ENCODE measurements at places on chromosomes 4 and X.

DNA sequence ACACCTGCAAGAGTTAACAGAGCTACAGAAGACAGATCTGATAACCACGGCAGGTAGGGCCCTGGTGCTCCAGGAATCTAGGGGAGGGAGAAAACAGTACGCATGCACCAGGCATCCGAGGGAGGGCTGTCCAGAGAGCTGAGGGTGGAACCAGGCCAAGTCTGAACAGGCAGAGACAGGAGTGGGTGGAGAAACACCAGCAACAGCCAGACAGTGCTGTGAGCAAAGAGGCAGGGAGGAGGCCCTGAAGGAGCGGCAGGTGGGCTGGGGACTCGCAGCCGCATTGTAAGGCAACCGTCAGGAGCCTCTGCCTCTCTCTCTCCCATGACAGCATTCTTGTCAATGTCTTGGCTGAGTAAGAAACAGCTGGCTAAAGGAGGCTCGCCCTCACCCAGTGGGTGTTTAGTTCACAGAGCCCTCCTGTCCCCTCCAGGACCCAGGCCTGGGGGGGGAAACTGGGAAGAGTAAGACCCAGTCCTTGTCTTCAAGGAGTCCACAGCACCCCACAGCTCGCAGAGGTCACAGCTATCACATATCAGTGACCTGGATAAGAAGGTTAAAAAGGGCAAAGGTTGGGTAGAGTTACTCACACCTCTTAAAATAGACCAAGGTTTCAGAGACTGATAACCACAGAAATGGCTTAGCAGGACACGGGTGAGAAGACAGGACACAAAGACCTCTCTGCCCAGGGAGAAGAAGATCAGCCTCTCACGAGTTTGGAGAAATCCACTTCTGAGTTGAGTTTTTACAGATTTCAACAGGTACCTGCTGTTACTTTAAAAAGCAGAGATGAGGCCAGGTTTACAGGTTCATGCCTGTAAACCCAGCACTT lies 10.5 kb downstream of the ACSL1 start:
- H3K4me1 ChIP-seq: no peaks in the 10 kb centered on the region
- no peaks in the 10 kb centered on the region for H3K36me3 ChIP-seq
- no peak for DNase-seq
- no peak overlapping the region for H3K4me3 ChIP-seq
- no peak overlapping the region for H3K27ac ChIP-seq
- H3K27me3 ChIP-seq: no peaks in the 10 kb centered on the region

GRCh38 chr4:101806914-101807313 lies 16.4 kb downstream of the BANK1 start:
- H3K27ac ChIP-seq: no peak overlapping the region
- no peaks in the 10 kb centered on the region for H3K36me3 ChIP-seq
- H3K4me3 ChIP-seq: no peak overlapping the region
- no peaks in the 10 kb centered on the region for H3K27me3 ChIP-seq
- H3K4me1 ChIP-seq: no peaks in the 10 kb centered on the region
- DNase-seq: no peak

GRCh38 chr4:88759895-88760290 lies 62.3 kb upstream of the NAP1L5 start:
- no peak overlapping the region for H3K4me3 ChIP-seq
- DNase-seq: no peak
- H3K36me3 ChIP-seq: no peaks in the 10 kb centered on the region
- H3K4me1 ChIP-seq: no peaks in the 10 kb centered on the region
- no peak overlapping the region for H3K27ac ChIP-seq
- H3K27me3 ChIP-seq: no peaks in the 10 kb centered on the region

- no peaks in the 10 kb centered on the region for H3K27me3 ChIP-seq
- no peak overlapping the region for H3K27ac ChIP-seq
- no peaks in the 10 kb centered on the region for H3K4me1 ChIP-seq
- no peak for DNase-seq
- H3K4me3 ChIP-seq: no peak overlapping the region
Measured at GRCh38 chrX:63506320-63506719, 155.2 kb upstream of the SPIN4 start.

- H3K4me3 ChIP-seq: no peak overlapping the region
- no peak for DNase-seq
- no peaks in the 10 kb centered on the region for H3K27me3 ChIP-seq
- H3K27ac ChIP-seq: no peak overlapping the region
- H3K4me1 ChIP-seq: no peaks in the 10 kb centered on the region
- H3K36me3 ChIP-seq: no peaks in the 10 kb centered on the region
Measured at GRCh38 chr4:7422151-7422897, 12.4 kb downstream of the PSAPL1 start.

DNA sequence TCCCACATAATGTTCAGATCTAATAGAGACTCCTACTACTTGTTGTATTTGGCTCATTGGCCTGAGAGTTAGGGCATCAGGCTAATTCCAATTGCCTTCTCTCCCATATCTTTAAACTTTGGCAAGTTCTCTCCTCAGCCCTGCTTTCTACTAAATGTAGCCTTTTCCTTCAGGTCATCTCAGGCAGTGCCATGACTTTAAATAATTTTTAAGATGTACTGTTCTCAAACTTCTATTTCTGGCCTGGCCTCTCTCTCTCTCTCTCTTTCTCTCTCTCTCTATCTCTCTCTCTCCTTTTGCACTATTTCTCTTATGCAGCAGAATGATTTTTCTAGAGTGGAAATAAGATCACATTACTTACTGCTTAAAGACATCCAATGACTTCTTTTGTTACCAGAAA lies 114.5 kb upstream of the PAQR3 start:
- no peaks in the 10 kb centered on the region for H3K27me3 ChIP-seq
- no peaks in the 10 kb centered on the region for H3K4me1 ChIP-seq
- no peak for DNase-seq
- no peak overlapping the region for H3K27ac ChIP-seq
- no peaks in the 10 kb centered on the region for H3K36me3 ChIP-seq
- H3K4me3 ChIP-seq: no peak overlapping the region

DNA sequence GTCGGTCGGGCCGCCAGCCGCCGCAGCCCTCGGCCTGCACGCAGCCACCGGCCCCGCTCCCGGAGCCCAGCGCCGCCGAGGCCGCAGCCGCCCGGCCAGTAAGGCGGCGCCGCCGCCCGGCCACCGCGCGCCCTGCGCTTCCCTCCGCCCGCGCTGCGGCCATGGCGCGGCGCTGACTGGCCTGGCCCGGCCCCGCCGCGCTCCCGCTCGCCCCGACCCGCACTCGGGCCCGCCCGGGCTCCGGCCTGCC lies 213 bp downstream of the NFKB1 start:
- no peaks in the 10 kb centered on the region for H3K27me3 ChIP-seq
- H3K27ac ChIP-seq: peak overlapping the region; percentile 100
- H3K36me3 ChIP-seq: peaks cover 8% of the 10 kb centered on the region
- peak overlapping the region; percentile 97 for H3K4me3 ChIP-seq

- H3K27me3 ChIP-seq: no peaks in the 10 kb centered on the region
- no peak overlapping the region for H3K27ac ChIP-seq
- no peak for DNase-seq
- H3K4me1 ChIP-seq: no peaks in the 10 kb centered on the region
- H3K4me3 ChIP-seq: no peak overlapping the region
Measured at GRCh38 chrX:64427281-64427680, 32.0 kb upstream of the MTMR8 start.

DNA sequence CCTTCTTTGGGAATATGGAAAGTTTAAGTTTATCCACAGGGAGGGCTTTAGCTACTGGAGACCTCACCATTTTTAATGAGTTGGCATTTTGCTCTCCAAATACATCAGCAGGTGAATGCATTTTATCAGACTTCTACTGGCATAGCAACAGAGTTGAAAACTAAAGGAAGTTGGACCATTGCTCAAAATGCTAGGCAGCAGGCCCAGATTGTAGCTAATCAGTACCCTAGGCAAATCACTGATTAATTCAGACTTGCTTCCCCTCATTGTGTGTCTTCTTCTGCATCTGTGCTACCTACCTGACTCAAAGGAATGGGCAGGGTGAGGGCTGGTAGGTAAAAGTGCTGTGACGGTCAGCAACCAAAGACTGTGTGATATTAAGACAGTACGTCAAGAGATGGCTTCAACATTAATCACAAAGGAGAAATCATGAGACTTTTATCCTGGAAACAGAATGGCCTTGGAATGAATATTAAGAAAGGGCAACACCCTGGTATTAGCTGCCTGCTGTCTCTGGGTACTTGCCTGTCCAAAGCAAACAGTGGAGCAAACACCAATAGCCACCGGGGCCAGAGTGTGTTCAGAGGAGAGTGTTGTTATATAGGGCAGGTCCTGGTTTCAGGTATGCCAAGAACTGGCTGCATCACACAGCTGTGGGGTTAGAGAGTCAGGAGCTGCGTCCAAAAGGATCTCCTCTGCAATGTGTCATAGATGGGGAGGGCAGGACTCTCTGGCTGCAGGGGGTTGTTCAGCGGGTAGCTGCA lies 17.1 kb upstream of the SMIM20 start:
- no peak for DNase-seq
- no peak overlapping the region for H3K4me3 ChIP-seq
- H3K4me1 ChIP-seq: no peaks in the 10 kb centered on the region

DNA sequence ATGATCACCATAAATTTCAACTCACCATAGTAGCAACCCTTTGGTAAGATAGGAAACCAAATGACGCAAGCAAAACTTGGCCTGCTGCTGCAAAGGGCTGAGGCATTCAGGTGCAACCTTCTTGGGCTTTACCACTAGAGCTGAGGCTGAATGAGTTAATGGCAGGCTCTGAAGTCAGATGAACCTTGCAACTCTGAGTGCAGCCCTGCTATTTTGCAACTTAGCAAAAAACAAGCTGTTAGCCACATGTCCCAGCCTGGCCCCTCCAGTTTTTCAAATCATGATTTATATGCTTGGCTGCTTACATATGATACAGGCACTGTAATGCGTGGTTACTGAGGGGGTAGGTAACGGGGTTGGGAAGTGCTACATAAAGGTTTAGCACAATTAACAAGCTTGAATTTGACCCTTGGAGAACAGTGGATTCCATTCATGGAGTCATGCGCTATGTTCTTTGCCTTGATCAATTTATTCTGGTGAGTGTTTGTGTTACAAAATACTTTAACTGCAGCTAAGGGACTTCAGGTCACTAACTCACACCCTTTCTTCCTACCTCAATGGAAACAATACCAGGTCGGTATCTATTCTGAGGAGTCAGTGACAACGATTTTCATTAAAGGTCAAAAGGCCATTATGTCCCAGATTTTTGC lies 80.5 kb upstream of the PPARGC1A start:
- no peak overlapping the region for H3K4me3 ChIP-seq
- no peak for DNase-seq
- no peaks in the 10 kb centered on the region for H3K4me1 ChIP-seq
- no peak overlapping the region for H3K27ac ChIP-seq
- no peaks in the 10 kb centered on the region for H3K36me3 ChIP-seq
